ENCODE measurements at places on chromosomes 7 and 10. TPM values are rescaled to one million over a fixed set of nuclear protein-coding genes. Genes with fewer than 3 reads are reported as not detected.

DNA sequence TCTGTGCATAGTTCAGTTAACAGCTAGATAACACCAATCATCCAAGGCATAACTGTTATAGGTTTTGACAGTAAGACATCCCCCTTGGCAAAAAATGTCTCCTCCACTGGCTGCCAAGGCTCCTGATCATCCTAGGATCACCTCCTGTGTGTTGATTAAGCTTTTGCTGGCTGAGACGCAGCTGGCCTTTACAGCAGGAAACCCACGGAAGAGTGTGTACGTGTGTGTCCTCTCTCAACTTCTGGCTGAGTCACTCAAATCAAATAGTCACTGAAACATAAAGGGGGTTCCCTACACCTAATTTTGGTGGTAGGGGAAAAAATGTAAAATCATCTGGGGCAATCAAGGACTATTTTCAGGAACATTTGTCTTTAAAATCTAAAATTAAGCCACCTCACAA is 208.8 kb downstream of the CTNNA3 start:
- no peak for DNase-seq

The ADAM22 gene
- polyA plus RNA-seq: 10.6 TPM

DNA sequence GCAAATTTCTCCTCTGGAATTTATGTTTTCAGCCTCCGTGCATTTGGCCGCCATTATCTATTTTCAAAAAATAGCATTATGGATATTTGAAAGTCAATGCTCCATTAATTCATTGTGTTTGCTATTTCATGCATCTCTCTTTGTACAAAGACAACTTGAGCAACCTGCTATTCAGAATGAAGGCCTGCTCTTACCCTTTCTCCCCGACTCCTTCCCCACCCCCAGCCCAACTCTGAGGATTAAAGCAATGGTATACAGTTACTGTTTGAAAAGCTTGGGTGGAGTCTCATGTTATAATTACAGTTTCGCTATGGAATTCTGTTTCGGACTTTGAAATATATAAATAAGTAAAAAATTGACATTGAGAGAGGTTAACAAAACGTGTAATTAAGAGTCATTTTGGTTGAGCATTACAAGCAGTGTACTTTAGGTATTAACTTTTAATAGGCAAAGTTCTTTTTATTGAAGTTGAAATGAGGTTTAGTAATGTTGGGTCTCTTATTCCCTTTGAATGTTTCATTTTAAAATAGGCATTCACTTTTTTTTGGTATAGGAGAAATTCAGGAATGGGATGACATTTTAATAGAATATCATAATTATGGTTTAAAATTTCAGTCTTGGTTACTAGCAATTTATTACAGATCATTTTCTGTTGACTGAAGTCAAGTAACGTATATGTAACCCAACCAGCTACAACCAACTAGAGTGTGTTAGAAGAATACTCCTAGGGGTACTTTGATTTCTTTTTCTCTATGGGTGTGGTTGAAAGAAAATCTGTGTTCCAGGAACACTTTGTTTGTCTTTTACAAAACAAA is 93.1 kb downstream of the ARID5B start:
- DNase-seq: no peak

The ANKRD61 gene
- polyA plus RNA-seq: 0.70 TPM

DNA sequence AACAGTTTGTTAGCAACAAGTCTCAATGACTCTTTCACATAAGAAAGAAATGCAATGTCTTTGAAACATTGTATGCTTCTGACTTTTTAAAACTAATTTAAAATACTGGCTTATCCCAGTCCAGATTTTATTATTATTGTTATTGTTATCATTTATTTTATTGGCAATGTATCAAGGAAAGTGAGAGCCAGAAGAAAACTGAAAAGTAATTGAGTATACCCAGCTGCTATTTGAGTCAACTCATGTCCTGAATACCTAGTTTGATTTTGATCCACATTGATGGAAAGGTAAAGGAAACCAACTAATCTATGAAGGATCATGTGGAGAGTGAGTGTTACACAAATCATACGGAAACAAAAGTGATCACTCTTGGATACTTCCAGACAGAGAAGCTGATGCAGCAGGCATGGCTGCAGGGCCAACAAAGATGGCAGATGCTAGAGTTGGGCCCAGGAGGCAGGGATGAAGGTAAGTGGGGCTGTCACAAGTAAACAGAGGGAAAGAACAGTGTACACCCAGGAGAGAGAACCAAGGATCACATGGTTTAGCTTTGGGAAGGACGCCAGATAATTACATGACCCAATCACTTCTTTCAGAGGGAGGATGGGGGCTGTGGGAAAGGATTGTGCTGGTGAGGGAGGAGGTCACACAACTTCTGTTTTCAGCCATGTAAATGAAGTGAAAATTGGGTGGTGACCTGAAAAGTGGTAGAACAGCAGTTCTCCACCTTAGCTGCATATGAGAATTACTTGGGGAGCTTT is 179.2 kb upstream of the NAMPT start:
- DNase-seq: no peak

GRCh38 chr7:105450177-105450861 is 61.6 kb upstream of the SRPK2 start:
- no peak for DNase-seq

- no peak for DNase-seq
Measured at GRCh38 chr10:78362406-78363022, 328.9 kb downstream of the RPS24 start.

GRCh38 chr10:99740933-99741559 is 9.0 kb downstream of the CUTC start:
- DNase-seq: no peak

DNA sequence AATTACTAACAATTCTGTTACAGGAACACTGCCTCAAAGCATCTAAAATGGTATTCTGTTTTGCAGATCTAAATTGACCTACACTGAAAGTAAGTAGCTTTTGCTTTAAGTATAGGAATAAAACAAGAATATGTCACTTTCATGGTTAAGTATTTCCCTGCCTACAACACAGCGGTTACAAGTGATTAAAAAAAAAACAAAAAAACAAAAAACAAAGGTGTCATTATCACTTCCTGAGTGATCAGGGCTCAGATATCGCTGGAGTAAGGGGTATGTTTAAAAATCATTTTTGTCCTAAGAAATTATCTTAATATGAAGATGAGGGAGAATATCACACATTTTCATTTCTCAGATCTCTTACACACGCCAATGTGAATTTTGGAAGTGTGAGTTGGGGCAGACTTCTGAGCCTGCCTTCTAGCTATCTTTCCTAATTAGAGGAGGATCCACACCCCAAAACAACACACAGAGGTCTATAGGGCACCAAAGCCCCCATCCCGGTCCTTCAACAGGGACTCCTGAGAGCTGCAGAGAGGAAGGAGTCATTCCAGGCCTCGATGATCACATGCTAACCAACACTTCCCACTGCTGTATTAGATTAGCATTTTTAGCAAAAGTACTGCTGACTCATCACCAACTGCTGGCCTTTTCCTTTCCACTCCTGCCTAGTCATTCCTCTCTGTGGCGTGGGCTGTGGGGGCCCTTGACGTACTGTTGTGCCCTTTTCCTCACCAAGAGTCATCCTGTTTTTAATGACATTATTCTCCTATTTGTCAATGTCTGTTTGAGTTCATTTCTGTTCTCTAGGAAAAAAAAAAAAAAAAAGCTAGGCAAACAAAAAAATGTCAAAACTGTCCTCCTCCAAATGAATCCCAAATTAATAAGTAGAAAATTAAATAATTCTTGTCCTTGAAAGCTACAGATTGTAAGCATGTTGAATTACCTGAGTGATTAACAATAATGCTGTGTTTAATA is 31.2 kb downstream of the PRTFDC1 start:
- no peak for DNase-seq

DNA sequence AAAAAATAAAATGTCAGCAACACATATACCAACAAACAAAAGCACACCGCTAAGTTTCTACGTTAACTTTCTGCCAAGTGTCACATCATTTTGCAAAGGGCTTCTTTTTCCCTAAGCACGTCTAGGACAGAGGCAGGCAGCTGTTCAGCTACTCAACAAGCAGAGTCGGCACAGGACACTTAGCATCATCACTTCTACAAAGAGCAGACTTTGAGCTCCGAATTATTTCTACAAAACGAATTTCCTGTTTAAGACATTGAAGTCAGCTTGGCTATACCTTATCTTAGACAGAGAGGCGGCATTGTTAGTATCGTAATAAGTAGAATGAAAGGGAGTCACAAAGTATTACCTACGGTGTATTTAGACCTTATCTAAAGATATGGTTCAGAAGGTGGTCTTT is 110.1 kb downstream of the SVIL start:
- no peak for DNase-seq

GRCh38 chr10:23069019-23069815 is 26.2 kb upstream of the MSRB2 start:
- no peak for DNase-seq

GRCh38 chr10:132478341-132479023 is 59.1 kb upstream of the INPP5A start:
- no peak for DNase-seq

The SLC26A5 gene
- polyA plus RNA-seq: not detected

DNA sequence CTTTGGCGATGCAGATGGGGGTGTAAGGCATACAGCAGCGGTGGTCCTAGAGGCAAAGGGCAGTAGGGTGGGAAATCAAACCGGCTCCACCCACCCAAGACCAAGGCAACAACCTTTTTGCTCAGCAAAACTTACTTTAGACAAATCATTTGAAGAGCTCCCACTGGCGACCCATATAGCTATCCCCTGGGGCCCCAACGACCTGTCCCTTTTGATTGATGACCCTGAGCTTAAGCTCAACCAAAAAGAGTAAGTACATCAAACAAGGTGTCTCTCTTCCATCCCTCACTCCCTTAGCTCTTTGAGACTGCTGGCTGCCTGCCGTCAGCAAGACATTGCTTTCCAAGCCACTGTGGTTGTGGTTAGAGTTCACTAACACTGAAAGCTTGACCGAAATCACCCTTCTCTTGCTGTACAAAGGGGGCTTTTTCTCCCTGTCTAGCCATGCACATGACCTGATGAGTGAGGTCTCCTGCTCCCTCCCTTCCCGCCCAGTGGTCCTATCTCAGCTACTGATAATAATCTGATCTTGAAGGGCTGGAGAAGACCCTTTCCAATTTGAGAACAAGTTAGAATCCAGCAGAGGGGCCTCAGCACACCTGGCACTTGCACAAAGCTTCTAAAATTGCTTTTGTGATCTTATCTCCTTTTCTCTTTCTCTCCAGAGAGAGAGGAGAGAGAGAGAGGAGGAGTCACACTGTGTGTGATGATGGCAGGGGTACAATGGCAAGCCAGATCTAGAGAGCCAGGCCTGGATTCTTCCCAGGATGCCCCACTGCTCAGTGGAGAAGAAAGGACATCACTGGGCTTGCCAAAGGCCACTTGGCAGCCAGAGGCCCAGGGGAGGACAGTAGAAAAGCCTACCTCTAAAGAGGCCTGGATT is 42.2 kb downstream of the XPNPEP1 start:
- no peak for DNase-seq

DNA sequence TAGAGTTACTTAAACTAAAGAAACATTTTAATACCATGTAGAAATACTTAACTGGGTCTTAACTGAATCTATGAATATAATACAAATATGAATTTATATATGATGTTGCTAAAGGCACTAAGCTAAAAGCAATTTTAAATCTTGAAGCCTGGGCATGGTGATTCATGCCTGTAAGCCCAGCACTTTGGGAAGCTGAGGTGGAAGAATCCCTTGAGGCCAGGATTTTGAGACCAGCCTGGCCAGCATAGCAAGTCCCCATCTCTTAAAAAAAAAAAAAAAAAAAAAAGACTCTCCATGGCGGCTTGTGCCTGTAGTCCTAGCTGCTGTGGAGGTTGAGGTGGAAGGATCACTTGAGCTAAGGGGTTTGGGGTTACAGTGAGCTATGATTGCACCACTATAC is 95.3 kb downstream of the CCSER2 start:
- no peak for DNase-seq

GRCh38 chr7:158116235-158116634 is 471.4 kb downstream of the PTPRN2 start:
- DNase-seq: no peak

The OAT gene
- 83.9 TPM for polyA plus RNA-seq

The LEP gene
- 0.12 TPM for polyA plus RNA-seq

The GIMAP5 gene
- polyA plus RNA-seq: 4.8 TPM

DNA sequence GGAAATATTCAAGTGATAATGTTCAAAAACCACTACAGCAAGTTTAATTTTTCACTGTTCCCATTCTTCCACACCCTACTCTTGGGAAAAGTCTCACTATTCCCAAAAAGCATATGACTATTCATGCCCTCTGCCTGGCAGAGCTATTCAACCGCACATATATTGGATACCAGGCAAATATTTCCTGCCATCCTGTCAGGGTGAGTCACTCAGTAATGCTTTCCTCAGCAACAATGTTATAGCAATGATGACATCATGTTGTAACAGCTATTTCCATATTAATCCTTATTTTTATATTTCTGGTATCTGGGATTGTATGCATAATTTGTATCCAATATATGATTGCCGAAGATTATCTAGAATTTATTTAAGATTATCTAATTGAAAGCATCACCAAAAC is 114.0 kb upstream of the PLXDC2 start:
- DNase-seq: no peak

DNA sequence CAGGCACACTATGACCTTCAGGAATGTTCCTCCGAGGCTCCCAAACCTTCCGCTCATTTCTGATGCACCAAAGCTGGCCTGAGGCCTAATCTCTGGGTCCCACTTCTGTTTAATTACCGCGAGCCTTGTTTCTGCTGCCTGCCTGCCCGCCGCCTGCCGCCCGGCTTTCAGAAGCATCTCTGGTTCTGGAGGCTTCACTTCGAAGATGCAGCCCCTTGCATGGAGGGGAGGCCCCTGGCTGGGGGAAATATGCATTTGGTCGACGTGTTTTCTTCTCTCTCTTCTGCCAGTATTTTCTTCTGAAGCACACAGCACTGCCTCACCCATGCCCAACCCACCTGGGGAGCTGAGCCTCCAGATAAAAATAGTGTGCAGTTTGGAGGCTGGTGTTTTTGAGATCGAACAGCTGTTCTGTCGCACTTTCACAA is 166.9 kb downstream of the PAXIP1 start:
- no peak for DNase-seq

- no peak for DNase-seq
Measured at GRCh38 chr7:96331233-96331632, 9.3 kb upstream of the SLC25A13 start.

DNA sequence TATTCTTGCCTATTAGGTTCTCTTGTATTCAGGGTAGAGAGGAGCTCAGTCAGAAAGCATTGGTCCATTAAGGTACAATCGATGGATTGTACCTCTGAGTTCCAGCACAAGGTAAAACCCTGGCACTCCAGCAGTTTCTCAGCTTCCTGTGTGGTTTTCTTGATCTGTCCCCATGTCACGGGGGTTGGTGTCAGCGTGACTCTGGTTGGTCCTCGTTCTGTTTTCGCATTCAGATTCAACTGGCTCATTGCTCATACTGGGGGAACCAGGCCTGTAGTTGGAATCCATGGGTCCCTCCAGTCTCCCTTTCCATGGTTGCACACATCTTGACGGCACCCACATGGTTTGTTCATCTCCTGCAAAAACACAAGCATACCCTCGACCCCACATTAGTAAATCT is 32.7 kb upstream of the RASGEF1A start:
- DNase-seq: no peak

DNA sequence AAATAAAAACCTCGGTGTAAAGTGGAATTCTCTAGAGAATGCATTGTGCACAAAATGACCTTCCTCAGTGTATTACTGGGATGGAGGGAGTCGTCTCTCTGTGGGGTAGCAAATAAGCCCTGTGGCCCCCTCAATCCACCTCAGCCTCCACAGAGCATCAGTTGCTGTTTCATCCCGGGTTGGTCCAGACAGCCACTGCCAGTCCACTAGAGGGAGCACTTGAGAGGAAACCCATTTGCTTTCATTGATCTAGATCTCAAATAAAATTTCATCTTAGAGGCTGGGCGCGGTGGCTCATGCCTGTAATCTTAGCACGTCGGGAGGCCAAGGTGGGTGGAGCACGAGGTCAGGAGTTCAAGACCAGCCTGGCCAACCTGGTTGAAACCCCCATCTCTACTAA is 1128.7 kb downstream of the CNTNAP2 start:
- DNase-seq: peak; percentile 3
